Spleen (tissue), 13 donors: ENCODE measurements at places on chromosomes 6 and 20. TPM values are rescaled to one million over a fixed set of nuclear protein-coding genes. Genes with fewer than 3 reads are reported as not detected.

Gene VSX1
- total RNA-seq: not detected

Gene GPR63
- 0.37 TPM for total RNA-seq

Gene SERAC1
- total RNA-seq: 11.9 TPM

Gene FAM184A
- total RNA-seq: 1.9 TPM

Gene LY6G6C
- total RNA-seq: not detected

Gene HRH3
- total RNA-seq: not detected

Gene FAM162B
- total RNA-seq: not detected

Gene ETV7
- total RNA-seq: 2.5 TPM

Gene GPX5
- not detected for total RNA-seq

Gene MOCS1
- total RNA-seq: 8.9 TPM

Gene SCRT2
- total RNA-seq: 0.09 TPM

Gene FRS3
- 7.3 TPM for total RNA-seq

Gene MKKS
- 18.7 TPM for total RNA-seq

Gene TFAP2C
- not detected for total RNA-seq

Gene ISM1
- total RNA-seq: 1.1 TPM

Gene FRK
- total RNA-seq: 0.54 TPM

Gene DSP
- 18.1 TPM for total RNA-seq

Gene BAG2
- total RNA-seq: 2.0 TPM

Gene ZNF343
- total RNA-seq: 9.6 TPM

Gene TMEM74B
- 0.51 TPM for total RNA-seq

Gene MAS1
- not detected for total RNA-seq

Gene RNF144B
- 82.5 TPM for total RNA-seq

Gene ZNF318
- 52.8 TPM for total RNA-seq

Gene POPDC3
- not detected for total RNA-seq

Gene HLA-DQA2
- 3.7 TPM for total RNA-seq

Gene TTLL9
- total RNA-seq: 0.26 TPM

Gene WFDC10A
- total RNA-seq: not detected

Gene LHFPL5
- not detected for total RNA-seq

Gene WFDC2
- total RNA-seq: not detected

Gene RBM38
- 49.2 TPM for total RNA-seq

Gene RTEL1
- 49.8 TPM for total RNA-seq

Gene PEX3
- total RNA-seq: 18.4 TPM

Gene RBM24
- 1.4 TPM for total RNA-seq

Gene ID4
- total RNA-seq: 24.3 TPM

Gene STX11
- total RNA-seq: 43.5 TPM

Gene MEI4
- not detected for total RNA-seq

Gene DNAH8
- total RNA-seq: 15.6 TPM

Gene PNPLA1
- total RNA-seq: 1.5 TPM

Gene CST7
- total RNA-seq: 220 TPM

Gene RFX6
- total RNA-seq: not detected

Gene ADAM33
- 6.8 TPM for total RNA-seq

Gene RNF182
- 0.30 TPM for total RNA-seq

Gene SOX18
- total RNA-seq: 12.1 TPM

Gene NFATC2
- total RNA-seq: 32.8 TPM
